ENCODE measurements at places on chromosomes 6 and 20.

GRCh38 chr20:33209789-33210188 is 7.4 kb upstream of the BPIFA3 start:
- DNase-seq, result peak; percentile 70

GRCh38 chr6:55566036-55566710 is 12.8 kb downstream of the HMGCLL1 start:
- DNase-seq, result no peak

GRCh38 chr6:41894366-41895299 is 542 bp downstream of the USP49 start:
- no peak for DNase-seq

- DNase-seq, result no peak
Observed at GRCh38 chr6:13695252-13695651, 16.4 kb downstream of the RANBP9 start.

- peak; percentile 69 for DNase-seq
Observed at GRCh38 chr20:45970646-45971424, 1.2 kb downstream of the ZNF335 start.

GRCh38 chr6:47246551-47246950 is 63.2 kb downstream of the TNFRSF21 start:
- DNase-seq, result no peak

- no peak for DNase-seq
Observed at GRCh38 chr20:55437798-55438415, 567.4 kb downstream of the CBLN4 start.

DNA sequence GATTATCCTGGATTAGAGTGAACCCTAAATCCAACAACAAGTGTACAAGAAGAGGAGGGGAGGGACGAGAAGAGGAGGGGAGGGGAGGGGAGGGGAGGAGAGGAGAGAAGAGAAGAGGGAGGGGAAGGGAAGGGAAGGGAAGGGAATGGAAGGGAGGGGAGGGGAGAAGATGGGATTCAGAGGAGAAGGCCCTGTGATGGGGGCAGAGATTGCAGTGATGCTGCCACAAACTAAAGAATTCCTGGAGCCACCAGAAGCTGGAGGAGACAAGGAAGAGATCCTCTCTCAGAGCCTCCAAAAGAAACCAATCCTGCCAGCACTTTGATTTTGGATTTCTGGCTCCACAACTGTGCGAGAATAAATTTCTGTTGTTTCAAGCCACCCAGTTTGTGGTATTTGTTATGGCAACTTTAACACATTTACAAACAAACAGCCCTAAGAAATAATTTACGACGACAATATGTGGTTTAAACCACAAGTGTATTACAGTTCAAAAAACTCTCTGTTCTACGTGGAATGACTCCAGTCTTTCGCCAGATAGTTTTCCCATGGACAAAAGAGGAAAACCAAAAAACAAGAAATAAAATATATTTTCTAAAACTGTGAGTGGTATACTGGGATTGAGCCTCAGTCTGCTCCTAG is 235.4 kb downstream of the HDGFL1 start:
- no peak for DNase-seq

DNA sequence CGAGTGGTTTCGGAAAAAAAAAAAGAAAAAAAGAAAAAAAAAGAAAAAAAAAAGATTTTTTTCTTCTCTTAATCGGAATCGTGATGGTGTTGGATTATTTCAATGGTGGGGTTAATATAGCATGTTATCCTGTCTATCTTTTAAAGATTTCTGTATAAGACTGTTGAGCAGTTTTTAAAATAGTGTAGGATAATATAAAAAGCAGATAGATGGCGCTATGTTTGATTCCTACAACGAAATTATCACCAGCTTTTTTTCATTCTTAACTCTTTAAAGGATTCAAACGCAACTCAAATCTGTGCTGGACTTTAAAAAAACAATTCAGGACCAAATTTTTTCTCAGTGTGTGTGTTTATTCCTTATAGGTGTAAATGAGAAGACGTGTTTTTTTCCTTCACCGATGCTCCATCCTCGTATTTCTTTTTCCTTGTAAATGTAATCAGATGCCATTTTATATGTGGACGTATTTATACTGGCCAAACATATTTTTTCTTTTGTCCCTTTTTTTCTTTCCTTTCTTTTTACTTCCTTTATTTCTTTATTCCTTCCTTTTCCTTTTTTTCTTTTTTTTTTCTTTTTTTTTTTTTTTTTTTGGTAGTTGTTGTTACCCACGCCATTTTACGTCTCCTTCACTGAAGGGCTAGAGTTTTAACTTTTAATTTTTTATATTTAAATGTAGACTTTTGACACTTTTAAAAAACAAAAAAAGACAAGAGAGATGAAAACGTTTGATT is 3.6 kb downstream of the SOX4 start:
- no peak for DNase-seq

DNA sequence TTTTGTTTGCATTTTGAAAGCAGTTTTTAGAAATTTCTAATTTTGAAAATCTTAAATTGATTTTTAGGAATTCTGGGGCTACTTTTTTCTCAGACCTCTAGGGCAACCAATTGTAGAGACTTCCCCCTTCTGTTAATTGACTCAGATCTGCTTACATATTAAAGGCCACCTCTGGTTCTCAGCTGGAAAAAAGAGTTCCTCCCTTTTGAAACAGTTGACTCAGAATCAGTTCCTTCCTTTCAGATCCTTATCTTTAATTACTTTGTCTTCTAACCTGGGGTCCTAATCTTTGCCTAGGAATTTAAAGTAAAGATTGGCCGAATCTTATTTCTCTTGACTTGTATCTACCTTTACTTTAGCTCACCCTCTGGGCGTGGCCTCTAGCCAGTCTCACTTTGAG is 146.8 kb downstream of the LAMA2 start:
- peak; percentile 7 for DNase-seq

- no peak for DNase-seq
Observed at GRCh38 chr6:114556846-114557488, 214.1 kb upstream of the HS3ST5 start.

DNA sequence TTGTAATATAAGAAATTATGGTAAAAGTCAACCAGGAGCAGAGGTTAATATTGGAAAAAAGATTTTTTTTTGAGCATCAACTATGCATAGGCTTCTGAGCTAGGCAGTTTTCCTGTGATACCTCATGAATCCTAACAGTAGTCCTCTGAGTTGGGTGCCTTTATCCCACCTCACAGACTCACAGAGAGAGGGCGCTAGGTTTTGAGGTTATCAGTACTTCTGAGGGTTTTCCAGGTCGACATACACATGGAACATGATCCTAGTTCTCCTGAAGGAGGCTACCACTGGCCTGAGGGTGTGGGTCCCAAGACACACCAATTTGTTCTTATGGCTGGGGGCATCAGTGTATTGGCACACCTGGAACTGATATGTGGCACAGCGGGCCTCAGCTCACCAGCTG is 358.8 kb upstream of the JAG1 start:
- DNase-seq, result no peak

- DNase-seq, result no peak
Observed at GRCh38 chr20:11952639-11953038, 34.9 kb downstream of the BTBD3 start.

DNA sequence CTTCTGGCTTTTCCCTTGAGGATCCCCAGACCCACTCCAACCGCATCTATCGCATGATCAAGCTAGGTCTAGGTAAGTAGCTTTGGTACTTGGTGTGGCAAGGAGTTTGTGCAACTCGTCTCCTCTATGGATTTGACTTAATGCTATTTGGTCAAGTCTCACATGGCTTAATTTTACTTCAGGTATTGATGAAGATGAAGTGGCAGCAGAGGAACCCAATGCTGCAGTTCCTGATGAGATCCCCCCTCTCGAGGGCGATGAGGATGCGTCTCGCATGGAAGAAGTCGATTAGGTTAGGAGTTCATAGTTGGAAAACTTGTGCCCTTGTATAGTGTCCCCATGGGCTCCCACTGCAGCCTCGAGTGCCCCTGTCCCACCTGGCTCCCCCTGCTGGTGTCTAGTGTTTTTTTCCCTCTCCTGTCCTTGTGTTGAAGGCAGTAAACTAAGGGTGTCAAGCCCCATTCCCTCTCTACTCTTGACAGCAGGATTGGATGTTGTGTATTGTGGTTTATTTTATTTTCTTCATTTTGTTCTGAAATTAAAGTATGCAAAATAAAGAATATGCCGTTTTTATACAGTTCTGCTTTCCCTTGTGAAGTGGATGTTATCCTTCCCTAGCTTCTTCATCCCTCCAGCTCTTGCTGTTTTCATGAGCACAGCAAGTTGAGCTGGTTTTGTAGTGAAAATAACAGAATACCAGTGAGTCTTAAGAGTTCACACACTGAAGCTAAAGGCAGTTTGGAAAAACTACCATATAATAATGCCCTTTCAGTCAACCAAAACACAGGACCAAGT is 3.8 kb downstream of the SLC35B2 start:
- DNase-seq, result no peak

GRCh38 chr6:149961728-149962425 is 1.9 kb upstream of the ULBP1 start:
- peak; percentile 80 for DNase-seq

DNA sequence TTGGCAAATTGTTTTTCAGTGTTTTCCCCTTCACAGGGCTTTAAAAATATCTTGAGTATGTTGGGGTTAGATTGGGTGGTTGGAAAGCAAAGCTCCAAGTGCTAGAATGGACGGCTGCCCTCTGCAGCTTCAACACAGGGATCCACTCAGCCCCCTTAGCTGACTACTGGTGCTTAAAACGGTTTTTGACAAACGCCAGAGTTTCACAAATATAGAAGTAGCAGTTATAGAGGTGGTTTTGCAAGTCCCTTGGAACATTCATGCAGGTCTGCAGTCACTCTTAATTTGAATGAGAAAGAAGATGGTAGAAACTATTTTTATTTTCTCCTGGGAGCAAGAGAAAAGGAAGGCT is 175.9 kb downstream of the ARID1B start:
- DNase-seq, result no peak

DNA sequence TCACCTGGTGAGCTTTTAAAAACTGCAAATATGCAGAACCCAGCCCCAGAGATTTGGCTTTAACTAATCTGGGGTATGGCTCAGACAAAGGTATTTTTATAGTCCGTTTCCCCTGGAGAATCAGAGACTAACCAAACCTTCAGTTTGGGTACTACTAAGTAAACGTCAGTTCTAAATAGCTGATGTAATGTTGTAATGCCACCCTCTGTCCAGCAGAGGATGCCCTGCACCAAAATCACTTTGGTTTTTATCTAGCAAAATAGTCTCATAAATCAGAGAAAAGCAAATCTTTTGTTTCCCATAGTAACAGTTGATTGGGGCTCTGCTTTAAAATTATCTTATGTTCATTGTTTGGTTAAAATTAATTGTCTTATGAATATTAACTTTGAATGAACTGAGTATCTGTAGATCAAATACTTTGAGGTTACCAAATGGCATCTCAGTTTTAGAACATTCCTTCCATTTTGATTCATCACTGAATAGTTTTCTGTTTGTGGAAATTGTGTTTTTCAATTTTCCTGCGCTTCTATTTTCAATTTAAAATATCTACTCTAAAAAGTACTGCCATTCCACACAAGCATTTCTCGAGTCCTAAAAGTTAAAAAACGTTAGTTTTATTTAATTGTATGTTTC is 278.3 kb upstream of the PLCB4 start:
- DNase-seq, result peak; percentile 27

DNA sequence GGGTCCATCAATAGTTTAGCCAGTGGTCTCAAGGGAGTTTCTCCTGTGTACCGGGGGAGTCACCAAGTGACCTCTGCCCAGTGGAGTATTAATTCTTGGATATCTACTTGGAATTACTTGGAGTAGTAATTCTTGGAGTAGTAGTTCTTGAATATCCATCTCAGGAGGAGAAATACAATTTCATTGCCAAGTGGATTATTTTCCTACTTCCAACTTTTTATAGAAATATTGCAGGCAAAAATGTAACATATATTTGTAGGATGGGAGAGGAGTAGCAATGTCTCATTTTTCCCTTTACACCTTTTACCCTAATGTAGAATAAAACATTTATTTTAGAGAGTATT is 91.6 kb upstream of the FAM184A start:
- DNase-seq, result no peak

DNA sequence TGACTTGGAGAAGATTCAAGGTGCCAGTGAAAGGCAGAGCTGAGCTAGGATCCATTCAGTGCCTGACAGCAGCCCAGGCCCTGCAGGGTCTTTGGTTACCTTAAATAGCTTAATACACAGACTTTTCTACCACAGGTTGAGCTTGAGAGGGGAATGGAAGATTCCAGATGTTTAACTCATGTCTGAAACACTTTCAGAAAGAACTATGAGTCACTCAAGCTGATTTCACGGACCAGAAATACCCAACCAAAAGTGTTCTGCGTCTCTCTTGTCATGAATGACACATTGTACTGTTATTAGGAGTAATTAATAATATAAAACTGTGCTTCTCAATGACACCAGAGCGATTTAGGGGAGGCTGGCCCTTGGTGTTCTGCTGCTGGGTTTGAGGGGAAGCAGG is 6.4 kb upstream of the PMEPA1 start:
- DNase-seq, result no peak

DNA sequence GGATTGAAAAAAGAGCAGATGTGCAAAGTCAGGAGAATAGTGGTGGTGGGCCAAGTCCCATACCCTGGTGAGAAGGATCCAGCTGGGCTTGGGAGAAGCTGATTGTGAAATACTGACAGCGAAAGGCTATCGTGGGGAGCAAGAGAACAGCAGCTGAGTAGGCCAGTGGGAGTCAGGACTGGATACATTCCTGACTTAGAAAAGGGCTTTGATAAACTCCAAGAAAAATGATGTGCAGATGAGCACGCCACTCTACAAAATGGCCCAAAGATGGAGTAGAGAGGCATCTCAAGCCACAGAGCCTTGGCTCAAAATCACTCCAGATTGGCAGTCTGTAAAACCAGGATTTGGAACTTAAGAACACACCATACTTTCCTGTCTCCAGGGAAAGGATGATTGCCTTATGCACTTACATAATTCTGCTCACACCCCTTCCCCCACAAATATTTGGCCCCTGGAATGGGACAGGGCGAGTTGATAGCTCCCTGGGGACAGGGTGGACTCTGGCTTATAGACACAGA is 578.7 kb downstream of the MAFB start:
- DNase-seq, result no peak

DNA sequence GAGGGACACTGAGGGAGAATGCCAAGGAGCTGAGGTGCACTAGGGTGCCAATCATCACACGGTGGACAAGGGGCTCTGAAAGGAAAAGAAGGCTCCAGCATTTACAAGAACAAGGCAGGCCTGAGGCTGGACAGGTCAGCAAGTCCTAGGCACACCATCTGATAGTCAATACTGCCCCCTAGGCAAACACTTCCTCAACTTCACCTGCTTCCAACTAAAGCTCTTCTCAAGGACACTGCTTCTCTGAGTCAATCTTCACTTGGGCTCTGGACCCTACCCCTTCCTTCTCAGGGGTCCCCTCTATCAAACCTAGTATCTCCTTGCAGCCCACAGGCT is 37.7 kb upstream of the SLC4A11 start:
- peak; percentile 64 for DNase-seq

DNA sequence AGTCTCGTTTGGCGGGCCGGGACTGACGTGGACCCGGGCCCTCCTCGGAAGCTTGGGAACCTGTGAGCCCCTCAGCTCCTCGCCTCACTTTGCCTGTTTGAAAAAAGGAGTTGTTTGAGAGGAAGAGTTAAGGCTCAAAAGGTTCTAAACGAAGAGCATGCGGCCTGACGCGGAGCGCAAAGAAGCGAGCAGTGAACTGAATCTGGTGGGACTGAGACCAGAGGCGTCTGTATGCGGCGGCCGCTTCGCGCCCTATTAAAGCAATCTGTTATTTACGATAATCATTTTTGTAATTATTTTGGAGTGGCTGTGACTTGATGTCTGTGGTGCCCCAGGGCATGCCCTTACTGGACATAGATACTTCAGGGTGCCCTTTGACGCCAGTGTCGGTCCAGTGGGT is 3.3 kb upstream of the TFAP2C start:
- DNase-seq, result peak; percentile 71

Measured in H7 (cell line).